ENCODE measurements at places on chromosomes 2 and 18. TPM values are rescaled to one million over a fixed set of nuclear protein-coding genes. Genes with fewer than 3 reads are reported as not detected.
A peak's percentile ranks its signal among the peaks of the same experiment; 100 is the strongest.

DNA sequence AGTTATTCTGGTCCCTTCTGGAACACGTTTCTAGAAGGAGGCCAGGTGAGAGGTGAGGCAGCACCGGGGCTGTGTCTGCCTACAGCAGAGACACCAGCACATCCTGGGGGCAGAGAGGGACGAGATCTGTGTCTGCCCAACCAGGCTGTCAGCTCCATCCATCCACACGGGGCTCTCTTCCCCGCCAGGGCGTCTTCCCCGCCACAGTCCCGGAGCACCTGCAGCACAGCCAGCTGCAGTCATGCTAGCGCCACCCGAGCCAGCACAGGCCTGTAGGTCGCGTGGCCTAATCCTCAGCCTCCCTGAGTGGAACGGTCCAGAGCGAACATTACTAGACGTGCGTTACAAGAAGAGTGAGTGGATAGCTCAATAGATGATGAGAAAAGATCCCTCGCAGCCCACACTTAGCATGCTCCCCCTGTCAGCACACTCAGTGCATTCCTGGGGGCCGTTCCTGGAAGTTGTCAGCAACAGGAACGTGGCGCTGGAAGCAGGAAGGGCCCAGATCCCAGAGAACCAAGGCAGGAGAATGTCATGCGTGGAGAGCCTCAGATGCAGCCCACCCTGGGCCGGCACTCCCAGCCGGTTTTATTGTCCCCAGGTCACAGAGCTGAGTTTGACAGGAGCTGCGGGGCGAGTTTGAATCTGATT is 179.0 kb downstream of the TWIST2 start:
- peak; percentile 35 for DNase-seq
- no peaks in the 10 kb centered on the region for H3K4me1 ChIP-seq
- no peaks in the 10 kb centered on the region for H3K36me3 ChIP-seq
- H3K27ac ChIP-seq = no peak overlapping the region
- H3K27me3 ChIP-seq = peaks cover 17% of the 10 kb centered on the region

GRCh38 chr18:62281684-62282083 is 43.4 kb upstream of the TNFRSF11A start:
- H3K4me1 ChIP-seq = no peaks in the 10 kb centered on the region
- H3K36me3 ChIP-seq = peaks cover 45% of the 10 kb centered on the region
- H3K4me3 ChIP-seq = no peak overlapping the region
- no peak overlapping the region for H3K27ac ChIP-seq
- no peak for DNase-seq
- H3K27me3 ChIP-seq = no peaks in the 10 kb centered on the region

DNA sequence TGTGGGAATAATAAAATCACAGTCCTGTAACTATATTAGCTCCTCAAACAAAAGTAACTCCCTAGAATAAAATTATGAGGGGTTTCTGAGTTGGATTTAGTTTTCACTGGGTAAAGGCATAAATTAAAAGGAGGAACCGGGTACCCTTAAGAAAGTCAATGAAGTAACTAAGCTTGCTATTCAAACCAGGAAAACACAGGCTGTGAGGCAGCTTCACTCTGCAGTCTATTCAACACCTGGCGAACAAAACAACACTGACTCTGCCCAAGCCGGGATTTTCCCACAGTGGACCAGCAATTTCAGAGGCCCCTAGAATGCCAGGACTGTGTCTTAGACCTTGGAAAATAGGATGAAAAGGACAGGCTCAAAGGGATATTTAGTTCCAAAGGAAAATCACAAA is 24.6 kb upstream of the CREB1 start:
- no peak for DNase-seq
- H3K27me3 ChIP-seq = no peaks in the 10 kb centered on the region
- no peaks in the 10 kb centered on the region for H3K36me3 ChIP-seq
- peak overlapping the region; percentile 24 for H3K27ac ChIP-seq
- H3K4me1 ChIP-seq = peaks cover 32% of the 10 kb centered on the region

GRCh38 chr18:10239991-10240634 is 214.3 kb upstream of the APCDD1 start:
- H3K27ac ChIP-seq = no peak overlapping the region
- no peaks in the 10 kb centered on the region for H3K27me3 ChIP-seq
- H3K4me1 ChIP-seq = peaks cover 42% of the 10 kb centered on the region
- no peaks in the 10 kb centered on the region for H3K36me3 ChIP-seq

GRCh38 chr2:215850380-215850779 is 163.0 kb downstream of the MREG start:
- no peaks in the 10 kb centered on the region for H3K36me3 ChIP-seq
- peaks cover 6% of the 10 kb centered on the region for H3K4me1 ChIP-seq

GRCh38 chr2:65866148-65866547 is 433.7 kb upstream of the SPRED2 start:
- DNase-seq = no peak
- H3K4me1 ChIP-seq = no peaks in the 10 kb centered on the region
- H3K27ac ChIP-seq = no peak overlapping the region

GRCh38 chr2:211981451-211981850 is 557.2 kb downstream of the ERBB4 start:
- no peak for DNase-seq
- H3K36me3 ChIP-seq = no peaks in the 10 kb centered on the region
- H3K4me1 ChIP-seq = no peaks in the 10 kb centered on the region
- no peak overlapping the region for H3K27ac ChIP-seq
- no peak overlapping the region for H3K4me3 ChIP-seq

DNA sequence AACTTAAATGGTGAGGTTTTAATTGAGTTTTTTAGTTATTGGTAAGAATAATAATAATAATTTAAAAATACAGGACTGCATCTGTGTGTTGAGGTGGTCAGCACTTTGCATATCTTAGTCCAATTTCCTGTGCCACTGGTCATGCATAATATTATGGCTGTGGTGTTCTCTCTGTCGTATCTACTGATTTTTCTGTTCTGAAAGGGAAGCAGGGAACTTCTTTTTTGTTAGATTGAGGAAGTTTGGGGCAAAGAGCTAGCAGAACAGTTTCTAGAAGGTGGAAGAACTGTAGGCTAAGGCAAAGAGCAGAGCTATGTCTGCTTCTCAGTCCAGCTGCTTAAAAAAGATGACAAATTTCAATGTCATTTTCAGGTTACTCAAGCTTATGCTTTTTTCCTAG is 74.3 kb downstream of the XRCC5 start:
- no peak for DNase-seq
- H3K4me3 ChIP-seq = no peak overlapping the region
- no peak overlapping the region for H3K27ac ChIP-seq
- H3K4me1 ChIP-seq = peaks cover 3% of the 10 kb centered on the region
- H3K27me3 ChIP-seq = no peaks in the 10 kb centered on the region

DNA sequence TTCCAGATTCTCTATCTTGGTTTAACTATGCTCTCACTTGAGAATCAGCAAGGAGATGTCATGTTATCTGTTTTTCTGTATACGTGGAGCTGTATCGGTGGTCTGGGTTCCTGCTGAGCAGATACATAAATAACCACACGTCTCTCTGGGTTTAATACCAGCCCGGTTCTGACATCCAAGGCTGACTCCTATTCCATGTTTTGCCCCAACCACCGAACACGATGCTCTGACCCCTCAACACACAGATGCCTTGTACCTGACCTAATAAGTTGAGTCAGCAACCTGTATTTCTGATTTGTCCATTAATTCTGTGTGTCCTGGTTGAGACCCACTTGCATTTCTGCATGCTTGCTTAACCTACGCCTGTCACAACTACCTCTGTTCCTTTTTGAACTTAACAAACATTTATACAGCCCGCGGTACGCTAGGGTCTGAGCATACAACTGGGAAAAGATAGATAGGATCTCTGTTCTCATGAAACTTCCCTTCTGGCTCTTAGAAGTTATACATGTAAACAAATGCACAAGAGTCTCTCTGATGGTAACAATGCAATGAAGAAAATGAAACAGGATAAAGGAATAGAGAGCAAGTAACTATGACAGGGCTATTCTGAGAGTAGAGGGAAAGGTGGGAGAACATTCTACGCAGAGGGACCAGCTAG is 480.4 kb downstream of the PARD3B start:
- no peak overlapping the region for H3K4me3 ChIP-seq
- peaks cover 7% of the 10 kb centered on the region for H3K4me1 ChIP-seq
- H3K27ac ChIP-seq = no peak overlapping the region
- H3K36me3 ChIP-seq = no peaks in the 10 kb centered on the region
- no peaks in the 10 kb centered on the region for H3K27me3 ChIP-seq

DNA sequence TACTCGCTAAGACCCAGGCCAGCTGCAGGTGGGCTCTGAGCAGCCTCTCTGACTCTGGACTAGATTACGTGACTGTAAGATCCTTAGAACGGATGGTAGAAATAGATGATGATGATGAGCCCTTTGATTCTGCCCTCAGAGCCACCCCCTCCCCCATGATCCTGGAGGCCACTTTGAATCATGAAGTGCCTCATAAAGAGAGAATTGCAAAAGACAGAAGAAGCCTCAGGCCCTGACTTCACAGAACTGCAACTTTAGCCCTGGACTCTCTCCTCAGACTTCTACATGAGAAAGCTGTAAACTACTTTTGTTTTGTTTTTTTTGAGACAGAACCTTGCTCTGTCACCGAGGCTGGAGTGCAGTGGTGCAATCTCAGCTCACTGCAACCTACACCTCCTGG is 15.4 kb upstream of the TET3 start:
- H3K27ac ChIP-seq = no peak overlapping the region
- no peaks in the 10 kb centered on the region for H3K36me3 ChIP-seq
- no peak overlapping the region for H3K4me3 ChIP-seq
- no peak for DNase-seq

DNA sequence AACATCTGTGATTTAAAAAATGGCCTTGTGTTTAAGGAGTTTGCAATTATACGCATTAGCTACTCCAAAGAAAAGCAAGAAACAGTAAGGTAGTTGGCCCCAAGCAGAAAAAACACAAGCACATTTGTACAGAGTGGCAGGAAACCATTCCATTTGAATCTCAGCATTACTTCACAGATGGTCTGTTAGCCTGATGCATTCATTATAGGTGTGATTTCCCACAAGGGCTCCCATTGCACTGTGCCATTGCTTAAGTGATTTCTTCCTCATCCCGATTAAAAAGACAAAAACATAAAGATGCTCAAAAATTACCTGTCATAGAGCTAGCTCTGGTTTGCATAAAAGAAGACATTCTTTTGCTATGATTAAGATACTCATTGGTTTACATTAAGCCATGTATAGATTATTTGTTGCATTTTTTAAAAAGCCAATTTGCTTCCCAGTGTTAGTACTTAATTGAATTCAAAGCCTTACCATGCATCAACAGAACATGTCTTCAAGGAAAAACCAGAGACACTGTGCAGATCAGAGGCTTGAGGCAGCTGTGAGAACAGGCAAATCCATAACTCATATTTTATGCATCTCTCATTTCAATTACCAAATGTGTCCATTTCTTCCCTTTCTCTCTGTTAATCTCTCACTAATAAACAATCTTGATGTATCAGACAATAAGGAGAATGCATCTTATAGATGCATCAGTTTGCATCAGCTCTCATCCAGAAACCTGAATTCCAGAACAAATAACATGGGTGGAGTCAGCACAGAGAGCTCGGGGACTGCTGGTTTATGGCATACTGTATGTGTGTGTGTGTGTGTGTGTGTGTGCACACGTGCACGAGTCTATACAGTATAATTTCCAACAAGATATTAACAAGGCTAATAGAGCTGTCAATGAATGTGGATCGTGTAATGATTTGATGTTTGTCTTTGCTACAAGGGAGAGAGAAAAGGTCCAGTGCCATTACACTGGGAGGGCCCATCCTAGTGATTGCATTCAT is 558.6 kb upstream of the HS6ST1 start:
- no peaks in the 10 kb centered on the region for H3K4me1 ChIP-seq
- no peak overlapping the region for H3K27ac ChIP-seq
- H3K27me3 ChIP-seq = no peaks in the 10 kb centered on the region
- no peaks in the 10 kb centered on the region for H3K36me3 ChIP-seq

DNA sequence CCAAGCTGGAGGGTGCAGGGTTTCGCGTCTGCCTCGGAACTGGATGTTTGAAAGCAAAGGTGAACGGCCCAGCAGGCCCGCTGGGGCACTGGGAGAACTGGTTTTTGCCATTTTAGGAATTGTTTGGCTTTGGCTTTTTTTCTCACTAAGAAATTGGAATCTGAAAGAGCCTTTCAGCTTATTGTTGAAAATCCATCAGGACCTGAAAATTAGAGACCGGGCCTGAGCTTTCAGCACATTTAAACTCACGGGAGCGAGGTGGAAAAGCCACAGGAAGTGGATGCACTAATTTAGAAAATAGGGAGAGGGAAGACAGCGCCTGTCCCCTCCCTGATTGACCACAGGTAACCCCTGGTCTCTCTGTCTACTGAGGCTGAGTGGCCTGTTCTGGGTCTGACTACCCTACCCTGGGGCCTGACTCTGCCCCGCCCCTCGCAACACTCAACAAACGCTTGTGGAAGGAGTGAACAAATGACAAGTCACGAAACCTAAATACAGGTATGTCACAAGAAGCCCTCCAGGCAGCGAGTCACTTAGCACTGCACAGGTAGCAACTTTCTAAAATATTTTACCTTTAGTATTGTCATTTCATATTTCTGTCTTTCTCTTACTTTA is 100.3 kb upstream of the MBOAT2 start:
- no peak overlapping the region for H3K4me3 ChIP-seq
- no peaks in the 10 kb centered on the region for H3K36me3 ChIP-seq
- H3K4me1 ChIP-seq = peaks cover 28% of the 10 kb centered on the region

- no peaks in the 10 kb centered on the region for H3K4me1 ChIP-seq
- no peak overlapping the region for H3K4me3 ChIP-seq
- DNase-seq = no peak
- H3K27me3 ChIP-seq = no peaks in the 10 kb centered on the region
These were observed 47.0 kb downstream of the UBE2F start for GRCh38 chr2:238013806-238014205.

DNA sequence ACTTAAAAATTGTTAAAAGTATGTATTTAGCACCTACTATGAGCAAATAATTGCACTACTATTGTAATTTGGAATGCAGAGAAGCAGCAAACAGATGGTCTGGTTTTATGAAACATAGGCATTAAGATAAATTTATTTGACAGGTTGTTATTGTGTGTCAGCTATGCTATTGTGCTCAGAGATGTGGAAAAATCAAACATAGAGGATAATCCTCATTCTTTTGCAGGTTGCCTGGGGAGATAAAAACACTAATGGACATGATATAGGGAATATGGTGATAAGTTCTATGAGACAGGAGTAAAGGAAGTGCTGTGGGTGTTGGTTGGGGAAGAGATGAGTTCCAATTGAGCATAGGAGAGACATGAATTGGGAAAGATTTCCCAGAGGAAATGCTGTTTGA is 71.3 kb downstream of the PPP1R1C start:
- H3K4me1 ChIP-seq = no peaks in the 10 kb centered on the region
- DNase-seq = no peak
- H3K36me3 ChIP-seq = no peaks in the 10 kb centered on the region
- H3K27ac ChIP-seq = no peak overlapping the region
- H3K27me3 ChIP-seq = no peaks in the 10 kb centered on the region
- no peak overlapping the region for H3K4me3 ChIP-seq

DNA sequence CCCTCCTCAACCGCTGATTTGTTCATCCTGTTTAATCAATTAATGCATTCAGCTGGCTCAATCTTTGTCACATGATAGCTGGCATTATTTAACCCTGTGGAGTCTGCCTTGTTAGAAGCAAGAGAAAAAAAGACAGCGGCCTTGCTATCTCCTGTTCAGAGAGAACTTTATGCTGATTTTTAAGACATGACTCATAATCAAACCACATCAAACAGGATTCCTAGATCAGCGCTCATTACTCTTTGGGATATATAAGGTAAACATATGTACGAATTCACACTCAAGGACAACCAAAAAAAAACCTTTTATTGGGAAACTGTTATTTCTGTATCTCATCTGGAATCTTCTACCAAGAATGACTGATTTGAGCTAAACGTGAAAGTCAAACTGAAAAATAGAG is 195.1 kb downstream of the C1D start:
- no peak overlapping the region for H3K27ac ChIP-seq
- no peak for DNase-seq
- H3K36me3 ChIP-seq = no peaks in the 10 kb centered on the region
- H3K27me3 ChIP-seq = no peaks in the 10 kb centered on the region
- H3K4me1 ChIP-seq = no peaks in the 10 kb centered on the region

IL36RN gene
- not detected for total RNA-seq

MYO5B gene
- total RNA-seq = 23.3 TPM

ALK gene
- total RNA-seq = 1.1 TPM

KCTD1 gene
- total RNA-seq = 9.0 TPM

NRP2 gene
- 67.5 TPM for total RNA-seq

LIPT1 gene
- 6.2 TPM for total RNA-seq

ADD2 gene
- 2.1 TPM for total RNA-seq

Data from lower lobe of right lung (tissue), 2 donors.